ENCODE measurements at places on chromosomes 3 and 15.

GRCh38 chr3:123143669-123144411 lies 57.9 kb upstream of the SEC22A start:
- DNase-seq: no peak

- no peak for DNase-seq
These were observed 25.9 kb downstream of the MELTF start for GRCh38 chr3:197003461-197004385.

DNA sequence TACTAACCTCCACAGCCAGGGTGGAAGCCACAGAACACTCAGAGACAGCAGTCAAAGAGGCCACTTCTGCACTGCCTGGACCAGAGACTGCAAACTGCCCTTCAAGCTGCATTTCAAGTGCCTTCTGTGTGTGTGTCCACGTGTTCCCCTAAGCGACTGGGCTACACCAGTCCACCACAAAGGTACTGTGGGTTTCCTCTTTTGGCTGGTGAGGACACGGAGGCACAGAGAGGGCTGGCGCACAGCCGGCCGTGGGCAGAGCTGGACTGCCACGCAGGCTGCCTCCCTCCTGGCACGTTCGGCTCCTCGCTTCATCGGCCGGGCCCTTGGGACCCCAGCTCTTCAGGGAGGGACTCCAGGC lies 60.9 kb downstream of the MGLL start:
- DNase-seq: no peak

DNA sequence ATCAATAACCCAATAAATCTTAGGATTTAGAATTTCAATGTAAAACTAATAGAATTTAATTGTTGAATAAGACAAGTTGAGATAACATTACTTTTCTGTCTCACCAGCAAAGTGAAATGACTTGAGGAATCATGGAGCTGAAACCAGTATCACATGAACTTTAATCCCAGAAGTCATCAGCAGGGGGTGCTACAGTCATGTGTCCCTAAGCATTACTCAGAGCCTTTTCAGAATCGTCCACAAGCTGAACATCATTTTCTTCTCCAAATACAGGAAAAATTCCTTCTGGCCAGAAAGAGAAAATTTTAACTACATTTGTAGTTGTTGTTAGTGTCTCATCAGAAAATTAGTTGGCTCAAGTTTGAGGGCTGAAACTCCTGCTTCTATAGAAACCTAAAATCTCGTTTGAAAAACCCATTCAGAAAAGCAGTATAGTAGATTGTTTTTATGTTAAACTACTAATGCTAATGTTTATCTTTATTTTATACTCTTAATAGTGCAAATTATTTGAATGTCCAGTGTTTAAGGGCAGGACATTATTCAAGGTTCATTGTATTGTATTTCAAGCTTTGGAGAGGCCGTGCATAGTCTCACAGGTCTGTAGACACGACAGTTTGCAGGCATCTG lies 384.1 kb downstream of the PLOD2 start:
- no peak for DNase-seq

- no peak for DNase-seq
These were observed 465.0 kb downstream of the CNTN3 start for GRCh38 chr3:74149466-74149865.

- DNase-seq: no peak
These were observed 476.0 kb upstream of the TBL1XR1 start for GRCh38 chr3:177673112-177673914.

GRCh38 chr15:99361545-99362185 lies 110.4 kb downstream of the LRRC28 start:
- DNase-seq: no peak

GRCh38 chr15:58569455-58569854 lies 137.7 kb downstream of the LIPC start:
- DNase-seq: no peak

Measured in stimulated activated CD8-positive, alpha-beta memory T cell treated with anti-CD3 and anti-CD28 coated beads, Interleukin-7, amount 100 ng/mL, for 24 hours (primary cell).